Progenitor cell of endocrine pancreas (in vitro differentiated cells): ENCODE measurements at places on chromosomes 11 and 22.

DNA sequence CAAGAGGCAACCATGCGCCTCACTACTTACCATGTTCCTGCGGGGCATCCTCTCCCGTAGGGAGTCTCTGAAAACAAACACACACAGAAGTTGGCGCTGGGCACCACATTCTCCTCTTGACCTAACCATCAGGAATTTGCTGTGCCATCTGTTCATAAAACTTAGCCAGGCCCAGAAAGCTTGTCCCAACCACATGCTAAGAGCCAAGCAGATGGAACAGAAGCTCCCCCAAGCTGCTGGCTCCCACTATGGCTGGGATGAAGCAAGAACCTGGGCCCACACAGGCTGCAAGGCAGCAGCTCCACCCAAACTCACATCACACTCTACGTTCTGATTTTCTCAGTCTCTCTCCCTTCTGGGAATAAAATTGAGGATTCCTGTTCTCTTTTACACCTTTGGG is 17.4 kb downstream of the HPS4 start:
- no peaks in the 10 kb centered on the region for H3K27me3 ChIP-seq
- no peak overlapping the region for H3K27ac ChIP-seq
- no peak for DNase-seq
- no peaks in the 10 kb centered on the region for H3K4me1 ChIP-seq
- H3K36me3 ChIP-seq: peaks cover 15% of the 10 kb centered on the region
- no peak overlapping the region for H3K4me3 ChIP-seq

- no peak overlapping the region for H3K4me3 ChIP-seq
- H3K27ac ChIP-seq: no peak overlapping the region
- H3K36me3 ChIP-seq: no peaks in the 10 kb centered on the region
- H3K27me3 ChIP-seq: no peaks in the 10 kb centered on the region
- peaks cover 3% of the 10 kb centered on the region for H3K4me1 ChIP-seq
- no peak for DNase-seq
Observed at GRCh38 chr11:85869781-85870180, 14.6 kb downstream of the CCDC83 start.

DNA sequence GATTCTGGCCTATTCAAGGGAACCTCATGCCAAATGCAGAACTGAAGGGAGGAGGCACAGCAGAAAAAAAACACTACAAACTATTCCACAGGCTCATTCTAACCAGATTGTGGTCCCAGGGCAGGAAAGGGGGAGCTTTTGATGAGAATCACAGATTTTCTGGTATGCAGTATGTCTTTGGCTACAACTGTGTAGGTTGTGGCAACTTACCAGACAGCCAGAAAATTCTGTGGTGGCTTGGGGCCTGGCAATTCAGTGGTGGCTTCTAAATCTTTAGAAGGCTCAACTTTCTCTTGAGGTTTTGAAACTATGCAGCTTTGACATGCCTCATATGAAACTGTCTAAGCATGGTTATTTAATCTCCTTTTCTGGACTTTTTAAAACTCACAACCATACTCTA is 850.8 kb upstream of the CCDC90B start:
- no peaks in the 10 kb centered on the region for H3K27me3 ChIP-seq
- H3K4me1 ChIP-seq: peaks cover 4% of the 10 kb centered on the region
- H3K27ac ChIP-seq: no peak overlapping the region
- no peak overlapping the region for H3K4me3 ChIP-seq
- no peaks in the 10 kb centered on the region for H3K36me3 ChIP-seq

DNA sequence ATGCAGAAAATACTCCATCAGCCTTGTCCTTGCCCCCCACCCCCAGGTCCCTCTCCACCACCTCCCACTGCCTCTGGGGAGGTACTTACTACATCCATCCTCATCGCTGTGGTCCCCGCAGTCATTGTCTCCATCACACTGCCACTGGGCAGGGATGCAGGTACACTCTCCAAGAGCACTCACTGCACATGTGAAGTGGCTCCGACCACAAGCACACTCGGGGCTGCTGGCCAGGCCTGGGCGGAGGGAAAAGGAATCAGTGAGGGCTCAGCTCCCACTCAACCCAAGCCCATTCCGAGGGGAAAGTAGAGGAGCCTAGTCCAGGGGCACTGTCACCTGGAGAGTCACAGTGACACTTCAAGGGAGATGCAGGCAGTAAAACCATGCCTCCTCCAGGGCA is 15.7 kb downstream of the LRP4 start:
- no peaks in the 10 kb centered on the region for H3K27me3 ChIP-seq
- H3K36me3 ChIP-seq: peaks cover 4% of the 10 kb centered on the region
- no peak overlapping the region for H3K27ac ChIP-seq
- H3K4me3 ChIP-seq: no peak overlapping the region
- H3K4me1 ChIP-seq: peaks cover 9% of the 10 kb centered on the region
- no peak for DNase-seq
